ENCODE measurements at places on chromosomes 2 and 18.

DNA sequence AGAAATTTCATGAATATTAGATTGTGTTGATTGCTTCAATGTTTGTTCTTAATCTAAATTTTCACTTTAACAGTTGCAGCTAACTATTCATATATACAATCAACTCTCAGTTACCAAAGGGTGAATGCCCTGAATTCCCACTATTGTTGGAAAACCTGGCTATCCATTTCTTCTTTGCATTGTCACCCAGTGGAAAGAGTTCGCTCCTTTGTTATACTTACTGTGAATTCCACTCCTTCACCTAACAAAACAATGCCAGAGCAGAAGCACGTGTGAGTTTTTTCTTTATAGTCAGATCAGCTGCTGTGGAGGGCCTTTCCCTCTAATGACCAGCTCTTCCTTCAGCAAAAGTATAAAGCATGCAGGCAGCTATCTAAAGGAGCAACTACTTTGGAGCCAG lies 409.2 kb upstream of the NRP2 start:
- DNase-seq: no peak

- no peak for DNase-seq
Measured at GRCh38 chr2:172416447-172417058, 10.8 kb upstream of the ITGA6 start.

DNA sequence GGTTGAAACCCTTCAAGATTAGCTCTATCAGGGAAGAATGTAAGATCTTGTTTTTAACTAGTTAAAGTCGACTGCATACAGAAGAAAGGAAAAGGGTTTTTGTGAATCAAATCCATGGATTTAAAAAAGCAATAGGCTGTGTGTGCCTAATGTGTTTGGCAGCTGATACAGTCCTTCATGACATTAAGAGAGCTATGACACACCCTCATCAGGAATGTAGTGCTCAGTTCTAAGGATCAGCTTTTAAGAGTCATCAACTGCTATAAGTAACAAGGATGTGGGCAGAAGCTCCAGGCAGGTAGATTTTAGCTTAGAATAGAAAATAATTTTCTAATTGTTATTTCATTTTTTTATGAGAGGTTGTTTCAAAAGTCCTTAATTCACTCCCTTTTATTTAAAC lies 52.9 kb downstream of the PPP1R1C start:
- DNase-seq: no peak

GRCh38 chr2:127700527-127701192 lies 637 bp upstream of the SFT2D3 start:
- DNase-seq: no peak

DNA sequence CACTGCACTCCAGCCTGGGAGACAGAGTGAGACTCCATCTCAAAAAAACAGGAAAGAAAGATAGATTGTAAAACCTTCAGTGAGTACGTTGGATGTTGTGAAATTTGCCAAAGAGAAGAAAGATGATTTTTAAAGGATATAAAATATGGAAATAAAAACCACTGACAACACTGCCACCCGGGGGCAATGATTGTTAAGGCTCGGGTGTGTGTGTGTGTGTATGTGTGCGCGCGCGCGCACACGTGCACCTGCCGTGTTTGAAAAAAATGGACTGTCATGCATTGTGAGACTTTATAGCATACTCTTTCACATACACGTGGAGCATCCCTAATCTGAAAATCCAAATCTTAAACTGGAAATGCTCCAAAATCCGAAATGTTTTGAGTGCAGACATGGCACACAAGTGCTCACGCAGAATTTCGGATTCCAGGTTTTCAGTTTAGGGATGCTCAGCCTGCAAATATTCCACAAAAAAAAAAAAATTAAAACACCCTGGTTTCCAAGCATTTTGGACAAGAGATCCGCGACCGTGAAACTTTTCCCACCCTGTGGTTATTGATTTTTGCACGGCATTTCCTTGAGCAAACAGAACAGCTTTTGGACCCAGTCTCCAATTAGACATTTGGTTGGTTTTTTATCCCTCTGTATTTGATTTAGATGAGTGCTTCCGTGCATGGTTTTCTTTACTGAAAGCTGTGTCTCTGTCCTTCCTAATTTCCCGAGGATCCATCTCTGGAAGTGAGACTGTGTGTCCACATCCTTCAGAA lies 269.2 kb downstream of the AGAP1 start:
- no peak for DNase-seq

GRCh38 chr2:1968209-1968987 lies 224.1 kb upstream of the PXDN start:
- DNase-seq: no peak

- no peak for DNase-seq
Measured at GRCh38 chr2:194709840-194710239, 947.2 kb upstream of the SLC39A10 start.

- no peak for DNase-seq
Measured at GRCh38 chr2:56940054-56940453, 756.3 kb downstream of the CCDC85A start.

DNA sequence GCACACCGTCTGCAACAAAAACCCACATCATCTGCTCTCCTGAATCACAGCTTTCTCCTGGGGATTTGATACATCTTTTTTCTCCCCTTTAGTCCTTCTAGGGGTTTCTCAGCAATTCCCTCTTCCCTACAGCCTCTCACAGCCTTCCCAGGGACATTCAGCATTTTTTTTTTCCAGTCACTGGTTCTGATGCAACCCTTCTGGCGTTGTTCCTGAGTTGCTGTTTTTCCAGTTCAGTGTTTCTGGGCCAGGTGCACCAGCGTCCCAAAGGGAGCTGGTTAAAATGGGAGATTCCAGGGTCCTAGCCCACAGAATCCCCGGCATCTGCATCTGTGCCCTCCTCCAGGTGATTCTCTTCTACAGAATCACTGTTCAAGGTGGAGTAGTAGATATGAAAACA lies 36.1 kb downstream of the ADCY3 start:
- no peak for DNase-seq

- no peak for DNase-seq
Measured at GRCh38 chr18:48219810-48220499, 189.2 kb downstream of the ZBTB7C start.

GRCh38 chr2:141068053-141068682 lies 1062.6 kb downstream of the LRP1B start:
- no peak for DNase-seq

DNA sequence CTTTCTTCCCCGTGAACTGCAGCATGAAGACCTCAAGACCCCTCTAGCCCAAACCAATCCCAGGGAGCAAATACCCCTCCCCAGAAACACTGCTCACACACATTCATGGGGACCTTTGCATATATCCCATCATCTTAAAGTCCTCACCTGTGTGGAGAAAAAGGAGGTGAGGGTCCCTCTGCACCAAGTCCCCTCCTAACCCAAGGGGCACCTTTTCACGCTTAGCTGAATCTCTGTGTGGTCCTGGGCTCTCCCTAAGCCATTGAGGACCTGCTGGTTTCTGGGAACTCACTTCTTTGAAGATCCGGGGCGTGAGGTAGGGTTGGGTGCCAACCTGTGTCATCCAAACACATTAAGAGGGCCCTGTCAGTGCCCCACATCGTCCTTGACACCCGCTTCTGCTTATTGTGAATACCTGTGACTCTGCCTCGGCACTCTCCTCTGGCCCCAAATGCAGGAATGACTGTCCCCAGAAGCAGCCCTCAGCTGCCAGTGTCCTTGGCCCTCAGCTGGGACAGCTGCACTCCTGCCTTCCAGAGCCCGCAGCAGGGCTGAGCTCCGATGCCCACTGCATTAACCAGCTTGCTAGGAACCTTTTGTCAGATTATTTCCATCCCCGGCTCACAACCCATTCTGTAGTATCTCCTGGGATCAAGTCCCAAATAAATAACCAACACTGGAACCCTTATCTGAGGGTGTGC lies 41.3 kb upstream of the ITM2C start:
- DNase-seq: no peak

- no peak for DNase-seq
Measured at GRCh38 chr2:63751901-63752300, 89.8 kb upstream of the UGP2 start.

DNA sequence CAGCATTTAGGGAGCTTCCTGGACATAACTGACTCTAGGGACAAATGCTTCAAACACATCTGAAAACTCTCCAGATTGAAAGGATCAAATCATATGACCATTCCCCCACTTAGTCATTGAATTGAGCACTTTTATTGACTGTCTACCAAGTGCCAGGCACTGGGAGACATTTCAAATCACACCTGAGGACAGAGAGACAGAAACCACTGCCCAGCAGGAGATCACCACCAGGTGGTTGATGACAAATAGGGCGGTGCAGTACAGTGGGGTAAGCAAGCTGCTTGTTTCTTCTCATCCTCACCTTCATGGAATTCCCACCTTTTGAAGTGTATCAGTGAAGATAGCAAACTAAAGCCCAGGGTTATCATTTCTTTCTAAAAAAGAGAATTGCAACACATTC lies 19.0 kb upstream of the CXCR4 start:
- DNase-seq: no peak

GRCh38 chr2:127843677-127844076 lies 14.3 kb downstream of the POLR2D start:
- DNase-seq: no peak

- no peak for DNase-seq
Measured at GRCh38 chr2:238108423-238109183, 8.5 kb downstream of the ESPNL start.

DNA sequence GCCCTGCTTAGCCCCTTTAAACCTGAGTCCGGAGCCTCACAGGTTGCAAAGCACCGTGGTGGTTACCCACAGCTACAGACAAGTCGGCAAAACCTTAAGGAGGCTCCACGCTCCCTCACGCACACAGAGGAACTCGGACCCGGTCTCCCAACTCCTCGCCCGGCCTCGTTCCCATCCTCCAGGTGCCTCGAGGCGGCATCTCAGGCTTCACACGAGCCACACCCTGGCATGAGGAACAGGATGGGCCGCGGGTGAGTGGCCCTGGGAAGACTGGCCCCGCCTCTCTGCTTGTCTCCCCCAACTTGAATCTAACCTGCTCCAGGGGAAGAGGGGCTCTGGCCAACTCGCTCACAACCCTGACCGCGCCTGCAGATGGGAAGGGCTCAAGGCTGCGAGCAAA lies 97.4 kb downstream of the EIPR1 start:
- no peak for DNase-seq

DNA sequence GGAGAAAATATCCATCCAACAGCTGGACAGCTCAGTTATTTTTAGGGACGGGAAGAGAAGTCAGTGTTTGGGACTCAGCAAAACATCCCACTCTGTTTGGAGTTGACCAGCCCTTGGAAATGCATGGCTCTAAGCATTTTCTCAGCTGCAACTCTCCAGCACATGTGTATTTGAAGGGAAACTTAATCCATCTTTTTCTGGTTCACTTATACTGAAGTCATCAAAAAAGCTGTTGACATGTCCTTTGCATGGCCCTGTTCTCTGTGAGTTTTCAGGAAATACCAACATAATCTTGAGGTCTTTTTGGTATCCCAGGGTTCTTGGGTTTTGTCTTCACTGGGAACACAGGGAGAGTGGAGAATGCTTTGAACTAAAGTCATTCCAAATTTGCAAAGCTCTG lies 91.9 kb upstream of the CELF4 start:
- DNase-seq: no peak

GRCh38 chr2:3233877-3234276 lies 143.7 kb downstream of the EIPR1 start:
- DNase-seq: no peak

DNA sequence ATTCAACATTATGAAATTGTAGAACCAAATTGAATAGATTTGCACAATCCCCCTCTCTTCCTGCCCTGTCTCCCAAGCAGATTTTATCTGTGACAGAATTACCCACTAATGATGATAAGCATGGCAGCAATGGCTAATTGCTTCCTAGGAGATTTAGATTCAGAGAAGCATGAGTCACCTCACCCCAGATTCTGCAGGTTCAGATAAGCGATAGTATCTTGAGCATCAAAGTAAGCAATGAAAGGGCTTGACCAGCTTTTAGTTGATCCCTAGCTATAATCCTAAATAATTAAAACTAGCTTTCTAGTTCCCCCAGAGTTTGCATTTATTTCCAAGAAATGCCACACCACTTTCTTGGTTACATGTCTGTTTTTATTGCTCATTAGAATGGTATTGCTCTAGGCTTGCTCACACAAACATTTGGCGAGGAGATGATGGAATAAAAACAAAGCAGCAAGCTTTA lies 204.3 kb downstream of the GULP1 start:
- peak; percentile 31 for DNase-seq

GRCh38 chr18:44033144-44033701 lies 647.5 kb upstream of the SETBP1 start:
- DNase-seq: no peak

- peak; percentile 20 for DNase-seq
Measured at GRCh38 chr2:182594286-182594685, 121.8 kb upstream of the DNAJC10 start.

GRCh38 chr18:71388148-71388547 lies 1099.3 kb downstream of the SOCS6 start:
- no peak for DNase-seq

GRCh38 chr2:985317-985898 lies 34.8 kb downstream of the SNTG2 start:
- DNase-seq: no peak

DNA sequence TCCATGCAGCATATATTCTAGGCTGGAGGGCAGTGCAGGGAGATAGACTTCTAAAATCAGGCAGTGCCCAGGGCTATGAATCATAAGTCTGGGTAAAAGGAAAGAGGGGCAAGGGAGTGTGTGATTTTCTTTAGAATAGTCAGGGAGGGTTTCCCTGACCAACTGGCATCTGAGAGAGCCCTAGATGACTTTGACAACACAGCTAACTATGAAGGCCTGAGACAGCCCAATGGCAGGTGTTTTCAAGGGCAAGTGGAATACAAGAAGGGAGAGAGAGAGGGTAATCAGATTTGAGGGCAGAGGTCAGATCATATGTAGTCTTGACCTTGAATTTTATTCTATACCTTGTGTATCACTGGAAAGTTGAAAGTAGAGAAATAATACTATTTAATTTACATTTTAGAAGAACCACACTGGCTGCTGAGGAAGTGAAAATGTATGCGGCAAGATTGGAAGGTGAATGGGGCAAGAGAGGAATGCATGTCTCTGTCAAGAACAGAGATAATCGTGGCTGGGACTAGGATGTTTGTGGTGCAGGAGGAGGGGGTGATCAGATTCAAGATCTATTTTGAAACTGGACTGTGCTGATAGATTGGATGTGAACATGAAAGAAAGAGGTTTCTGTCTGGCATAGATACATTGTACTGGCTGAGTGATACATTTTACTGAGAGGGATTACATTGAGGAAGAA lies 1.9 kb upstream of the ITGB6 start:
- no peak for DNase-seq

GRCh38 chr2:197304556-197305011 lies 6.0 kb downstream of the ANKRD44 start:
- DNase-seq: no peak

- DNase-seq: no peak
Measured at GRCh38 chr2:127706215-127706990, 5.1 kb downstream of the SFT2D3 start.

DNA sequence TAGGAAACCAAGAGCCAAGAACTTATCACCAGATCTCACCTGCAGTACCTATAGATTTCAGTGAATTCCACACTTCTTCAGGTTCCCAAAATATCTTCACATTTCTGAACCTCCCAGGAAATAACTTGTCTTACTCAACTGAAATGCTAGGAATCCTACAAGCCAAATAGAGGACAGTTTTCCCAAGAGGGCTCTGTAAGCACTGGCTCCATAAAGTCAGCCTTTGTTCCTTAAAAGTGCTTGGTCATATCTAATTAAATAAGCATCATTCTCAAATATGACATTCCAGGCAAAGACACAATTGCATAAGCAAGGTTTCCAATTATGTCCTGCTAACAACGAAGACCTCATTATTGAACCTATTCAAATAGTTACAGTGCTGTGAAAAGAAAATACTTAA lies 154.6 kb upstream of the MGAT5 start:
- DNase-seq: no peak

- no peak for DNase-seq
Measured at GRCh38 chr2:52934323-52934898, 833.2 kb upstream of the CHAC2 start.

- no peak for DNase-seq
Measured at GRCh38 chr2:6965071-6965795, 48.0 kb downstream of the RNF144A start.

Measured in AG09309 (cell line).